ENCODE measurements at places on chromosomes 2 and 18.
A peak's percentile ranks its signal among the peaks of the same experiment; 100 is the strongest.

DNA sequence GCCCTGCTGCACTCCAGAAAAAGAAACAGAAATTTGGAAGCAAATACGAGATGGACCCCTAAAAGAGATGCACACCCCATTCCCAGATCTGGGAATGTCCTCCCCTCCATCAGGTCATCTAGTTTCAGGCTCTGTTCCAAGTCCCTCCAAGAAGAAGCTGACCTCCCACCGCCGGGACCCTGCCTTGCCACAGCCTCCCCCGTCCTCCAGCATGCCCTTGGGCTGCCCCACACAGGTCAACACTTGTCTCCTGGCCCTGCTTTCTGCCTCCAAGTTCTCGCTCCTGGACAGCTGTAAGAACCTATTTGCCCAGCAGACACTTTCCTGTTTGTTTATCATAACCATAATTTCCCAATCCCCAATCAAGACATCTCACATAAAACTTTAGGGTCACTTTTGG lies 2.0 kb downstream of the ASPRV1 start:
- no peak for DNase-seq

- no peak for DNase-seq
Observed at GRCh38 chr2:213241817-213242216, 42.4 kb upstream of the SPAG16 start.

- no peak for DNase-seq
Observed at GRCh38 chr2:4272261-4272858, 569.0 kb downstream of the DCDC2C start.

- DNase-seq: no peak
Observed at GRCh38 chr2:192004188-192004963, 157.5 kb upstream of the CAVIN2 start.

GRCh38 chr2:218009765-218010139 lies 7.0 kb upstream of the TNS1 start:
- DNase-seq: no peak

DNA sequence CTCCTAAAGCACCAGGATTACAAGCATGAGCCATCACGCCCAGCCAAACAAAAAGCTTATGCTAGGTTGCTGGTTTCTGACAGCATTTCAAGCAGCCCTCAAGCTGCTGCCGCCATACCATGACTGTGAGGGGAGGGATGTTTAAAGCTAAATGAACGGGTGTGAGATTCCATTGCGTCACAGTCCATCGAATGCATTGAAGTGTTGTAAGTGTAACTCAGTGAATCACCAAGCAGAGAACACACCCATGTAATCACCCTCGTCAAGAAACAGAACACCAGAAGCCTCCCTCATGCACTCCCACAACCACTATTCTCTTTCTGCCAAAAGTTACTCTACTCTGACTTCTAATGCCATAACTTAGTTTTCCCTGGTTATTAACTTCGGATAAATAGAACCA lies 32.8 kb upstream of the MC5R start:
- DNase-seq: peak; percentile 3

DNA sequence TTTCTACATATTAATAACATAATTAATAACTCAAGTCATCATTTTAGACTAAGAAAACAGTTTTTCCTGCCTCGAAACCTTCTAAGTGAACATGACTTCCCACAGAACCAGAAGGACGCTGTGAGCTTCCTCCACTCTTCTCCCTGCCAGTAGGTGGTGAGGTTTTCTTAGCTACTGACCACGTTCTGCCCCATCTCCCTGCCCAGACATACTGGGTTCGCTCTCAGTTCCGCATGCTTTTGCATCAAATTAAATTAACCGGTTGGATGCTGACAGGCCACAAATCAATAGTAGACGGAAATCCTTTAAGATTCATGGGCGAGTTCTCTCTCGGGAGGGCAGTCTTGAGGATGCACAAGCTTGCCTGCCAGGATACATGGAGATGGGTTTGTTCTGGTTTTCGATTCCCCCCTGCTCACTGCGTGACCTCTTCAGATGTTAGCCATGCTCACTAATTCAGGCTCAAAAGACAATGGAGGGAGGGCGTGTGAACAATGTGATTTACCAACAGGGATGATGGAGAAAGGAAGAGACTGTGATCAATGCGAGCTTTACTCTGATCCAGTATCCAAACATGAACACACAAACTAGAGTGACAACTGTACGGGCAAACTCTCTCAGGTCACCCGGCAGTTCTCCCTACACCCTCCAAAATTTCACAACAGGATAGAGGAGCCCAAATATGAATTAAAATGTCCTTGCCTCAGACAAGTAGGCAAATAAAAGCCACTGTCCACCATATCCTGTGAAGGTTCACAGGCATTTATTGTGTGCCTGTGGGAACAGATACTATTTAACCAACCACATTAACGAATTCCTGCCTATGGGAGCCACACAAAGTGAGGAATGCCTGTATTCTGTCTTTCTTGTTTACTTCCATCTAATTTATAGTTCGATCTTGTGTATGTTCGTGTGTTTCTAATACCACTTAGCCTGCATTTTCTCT lies 375.7 kb downstream of the EIPR1 start:
- DNase-seq: no peak

DNA sequence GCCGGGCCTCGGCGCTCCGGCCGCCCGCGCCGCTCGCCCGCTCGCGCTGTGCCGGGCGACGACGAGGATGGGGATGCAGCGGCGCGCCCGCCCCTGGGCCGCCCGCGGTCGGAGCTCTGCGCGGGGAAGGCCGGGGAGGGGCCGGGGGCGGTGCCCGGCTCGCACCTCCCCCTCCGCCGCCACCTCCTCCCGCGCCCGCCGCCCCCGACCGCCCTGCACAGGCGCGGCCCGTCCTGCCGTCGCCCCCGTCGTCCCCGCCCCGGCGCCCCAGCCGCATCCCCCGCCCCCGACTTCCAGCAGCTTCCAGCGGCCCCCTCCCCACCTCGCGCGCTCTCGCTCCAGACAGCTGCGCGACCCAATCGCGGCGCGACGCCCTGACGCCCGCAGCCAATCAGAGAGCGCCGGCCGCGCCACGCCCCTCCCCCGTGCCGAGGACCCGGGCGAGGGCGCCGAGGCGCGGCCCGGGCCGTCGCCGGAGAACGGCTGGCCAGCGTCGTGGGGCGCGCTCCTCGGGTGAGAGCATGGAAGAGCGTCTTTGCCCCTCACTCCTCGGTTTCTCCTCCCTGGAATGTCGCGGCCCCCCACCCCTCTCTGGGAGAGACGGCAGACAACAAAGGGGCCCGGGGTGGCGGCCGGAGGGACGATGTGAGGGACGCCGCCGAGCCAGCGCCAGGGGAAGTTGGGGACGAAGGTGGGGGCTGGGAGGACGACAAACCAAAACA lies at the start of gene MBOAT2:
TSS of gene MBOAT2 (minus strand) at position 69 of the 722 bp plus-strand sequence. CDS start 70 bp downstream, outside the sequence.
- peak; percentile 92 for DNase-seq

DNA sequence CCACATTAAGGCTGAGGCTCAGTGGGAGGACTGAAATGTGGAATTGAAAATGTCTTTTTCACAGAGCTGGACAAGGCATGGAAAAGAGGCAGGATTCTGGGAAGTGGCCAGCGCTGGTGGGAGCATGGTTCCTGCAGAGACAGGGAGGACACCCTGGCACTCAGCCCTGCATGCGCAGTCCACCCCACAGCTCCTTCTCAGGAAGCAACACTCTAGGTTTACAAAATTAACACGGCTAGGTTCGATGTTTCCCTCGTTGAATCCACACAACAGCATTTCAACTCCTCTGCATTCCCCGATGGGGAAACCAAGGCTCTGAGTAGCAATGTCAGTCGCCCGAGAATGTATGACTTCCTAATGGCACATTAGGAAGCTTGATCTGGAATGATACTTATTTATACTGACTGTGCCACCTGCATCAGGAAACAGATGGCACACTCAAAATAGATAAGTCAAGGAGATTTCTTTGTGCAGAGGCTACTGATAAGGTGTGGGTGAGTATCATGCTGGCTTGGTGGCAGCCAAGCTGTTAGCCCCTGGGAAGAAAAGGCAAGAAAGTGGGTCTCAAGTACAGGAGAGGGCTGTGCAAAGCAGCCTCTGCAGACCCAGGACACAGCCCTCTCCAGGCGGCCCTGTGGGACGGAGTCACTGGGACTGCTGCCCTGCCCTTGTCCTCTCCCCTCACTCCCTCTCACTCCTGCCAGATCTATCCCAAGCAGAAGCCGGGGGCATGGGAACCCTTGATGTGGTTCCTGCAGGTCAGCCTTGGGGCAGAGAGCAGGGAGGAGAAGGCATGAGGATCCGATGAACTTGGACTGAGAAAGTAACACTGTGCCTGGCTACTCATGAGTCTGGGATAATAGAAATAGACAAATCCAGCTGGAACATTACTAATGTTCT lies 158.4 kb upstream of the FHL2 start:
- DNase-seq: no peak

DNA sequence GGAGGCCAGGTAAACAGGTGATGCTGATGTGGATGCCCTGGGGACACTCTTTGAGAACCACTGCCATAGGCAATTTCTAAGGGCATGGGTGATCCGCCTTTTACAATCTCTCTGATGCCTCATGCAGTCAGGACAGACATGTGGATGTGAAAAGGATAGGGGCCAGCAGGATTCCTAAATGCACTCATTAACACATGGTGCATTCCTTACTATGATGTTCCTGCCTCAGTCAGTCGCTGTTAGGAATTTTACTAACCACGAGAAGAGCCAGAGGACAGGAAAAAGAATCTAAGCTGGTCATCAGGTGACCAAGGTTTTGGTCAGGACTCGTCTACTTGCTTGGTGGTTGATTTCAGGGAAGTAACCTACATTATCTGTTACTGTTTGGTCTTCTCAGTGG lies 191.0 kb downstream of the ARL4C start:
- no peak for DNase-seq

DNA sequence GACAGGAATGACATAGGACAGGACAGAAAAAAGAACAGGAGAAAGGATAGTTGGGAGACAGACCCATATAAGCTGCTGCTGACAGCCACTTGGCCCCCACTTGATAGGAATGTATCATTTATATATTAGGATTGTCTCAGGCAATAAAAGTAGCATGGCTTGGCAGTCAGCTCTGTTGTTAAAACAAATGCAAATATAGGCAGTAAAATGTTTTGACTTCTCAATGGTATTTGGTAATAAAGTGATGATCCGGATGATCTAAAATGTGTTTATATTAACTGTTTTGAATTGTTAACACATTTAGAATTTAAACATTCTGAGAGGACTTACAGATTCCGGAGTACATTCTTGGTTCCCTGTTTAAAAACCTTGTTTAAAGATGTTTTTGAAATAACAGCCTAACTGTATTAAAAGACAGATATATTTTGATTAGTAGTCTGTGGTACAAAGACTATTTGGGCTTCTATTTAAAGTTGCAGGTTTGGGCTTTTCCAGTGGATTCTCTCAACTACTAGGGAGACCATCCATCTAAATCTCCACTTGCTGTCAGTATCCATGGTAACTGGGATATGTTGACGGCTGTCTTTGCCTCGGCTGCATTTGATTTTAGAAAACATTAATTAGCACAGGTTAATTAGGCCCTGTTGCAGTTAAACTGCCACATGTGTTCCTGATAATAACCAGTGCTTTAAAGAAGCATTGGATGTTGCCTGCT lies 147.6 kb downstream of the ESCO1 start:
- no peak for DNase-seq

- no peak for DNase-seq
Observed at GRCh38 chr18:75262511-75262910, 51.9 kb downstream of the TSHZ1 start.

GRCh38 chr2:236214376-236214995 lies 46.3 kb upstream of the GBX2 start:
- no peak for DNase-seq

DNA sequence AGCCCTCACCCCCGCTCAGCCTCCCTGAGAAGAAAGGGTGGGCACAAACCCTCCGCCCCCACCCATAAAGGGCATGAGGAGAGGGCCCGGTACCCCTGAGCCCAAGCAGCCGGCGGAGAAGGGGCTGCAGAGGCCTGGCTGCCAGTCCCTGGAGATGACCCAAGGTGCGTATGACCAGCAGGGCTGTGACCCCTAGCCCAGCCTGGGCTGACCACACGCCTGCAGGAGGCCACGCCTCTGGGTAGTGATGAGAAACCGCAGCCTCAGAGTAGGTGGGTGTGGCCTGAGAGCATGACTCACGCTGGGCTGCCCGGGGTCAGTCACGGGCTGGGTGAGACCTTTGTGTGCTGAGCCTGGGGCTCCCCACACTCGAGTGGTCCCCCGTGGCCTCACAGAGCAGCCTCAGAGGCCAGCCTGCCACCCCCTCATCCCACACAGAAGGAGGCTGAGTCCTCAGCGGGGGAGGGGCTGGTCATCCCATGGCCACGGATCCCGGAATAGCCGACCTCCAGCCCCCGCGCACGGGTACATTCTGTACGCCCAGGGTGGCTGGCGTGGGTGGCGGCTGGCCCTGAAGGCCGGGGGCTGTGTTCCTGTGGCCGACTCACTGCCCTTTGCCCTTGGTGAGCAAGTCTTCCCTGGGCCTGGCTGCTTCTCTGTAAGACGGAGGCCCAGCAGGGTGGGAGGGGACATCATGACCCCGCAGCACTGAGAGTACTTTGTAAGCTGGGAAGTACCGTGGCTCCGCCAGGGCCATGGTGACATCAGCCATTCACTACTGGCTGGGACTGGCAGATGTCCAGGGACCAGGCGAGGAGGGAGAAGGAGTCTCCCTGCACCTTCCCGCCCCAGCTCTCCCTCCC lies 110.8 kb upstream of the OTOS start:
- DNase-seq: peak; percentile 84

DNA sequence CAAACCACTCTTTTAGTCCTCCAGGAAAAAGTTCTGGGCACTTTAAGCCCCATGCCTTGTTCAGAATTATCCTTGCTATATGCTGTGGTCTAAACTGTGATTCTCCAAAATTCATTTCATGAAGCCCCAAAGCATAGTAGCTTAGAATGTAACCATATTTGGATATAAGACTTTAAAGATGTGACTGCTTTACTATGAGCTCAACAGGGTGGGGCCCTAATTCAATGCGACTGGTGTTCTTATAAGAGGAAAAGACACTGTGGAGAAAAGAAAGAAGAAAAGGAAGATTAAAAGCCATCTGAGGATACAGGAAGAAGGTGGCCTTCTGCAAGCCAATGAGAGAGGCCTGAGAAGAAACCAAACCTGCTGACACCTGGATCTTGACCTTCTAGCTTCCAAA lies 174.8 kb downstream of the GALNT13 start:
- DNase-seq: no peak

- DNase-seq: no peak
Observed at GRCh38 chr2:160469621-160470204, 23.9 kb downstream of the RBMS1 start.

DNA sequence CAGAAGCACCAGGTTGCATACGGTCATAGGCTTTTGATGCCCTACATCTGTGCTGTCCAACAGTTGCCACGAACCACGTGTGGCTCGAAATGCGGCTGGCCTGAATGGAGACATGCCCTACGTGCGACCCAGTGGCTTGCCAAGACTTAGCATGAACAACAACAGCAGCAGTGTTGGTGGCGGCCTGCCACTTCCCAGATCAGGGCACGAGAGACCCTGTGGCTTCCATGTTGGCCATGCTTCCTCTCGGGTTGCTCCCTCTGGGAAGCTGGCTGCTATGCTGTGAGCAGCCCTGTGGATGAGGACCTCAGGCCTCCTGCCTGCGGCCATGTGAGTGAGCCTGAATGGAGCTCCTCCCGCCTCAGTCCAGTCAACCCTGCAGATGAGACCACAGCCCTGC lies 212.3 kb downstream of the HDAC4 start:
- no peak for DNase-seq

DNA sequence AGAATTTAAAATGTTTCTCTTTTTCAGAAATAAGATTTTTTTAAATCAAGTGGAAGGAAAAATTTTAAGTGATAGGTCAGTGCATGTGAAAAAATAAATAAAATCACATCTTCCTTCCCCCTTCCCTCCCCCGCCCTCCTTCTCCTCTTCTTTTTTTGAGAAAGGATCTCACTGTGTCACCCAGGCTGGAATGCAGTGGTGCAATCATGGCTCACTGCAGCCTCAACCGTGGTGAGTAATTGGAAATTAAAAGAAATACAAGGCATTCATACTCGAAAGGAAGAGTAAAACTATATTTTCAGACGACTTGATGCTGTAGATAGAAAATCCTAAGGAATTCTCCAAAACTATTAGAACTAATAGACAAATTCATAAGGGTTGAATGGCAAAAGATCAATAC lies 16.9 kb upstream of the CRACDL start:
- no peak for DNase-seq
